IPS DF 19.7 (cell line): ENCODE measurements at places on chromosomes 5 and 9.

- no peak for DNase-seq
These were observed 3.4 kb upstream of the CCNO start for GRCh38 chr5:55236800-55237199.

GRCh38 chr5:172383191-172383802 is 71.0 kb downstream of the SH3PXD2B start:
- DNase-seq: no peak

DNA sequence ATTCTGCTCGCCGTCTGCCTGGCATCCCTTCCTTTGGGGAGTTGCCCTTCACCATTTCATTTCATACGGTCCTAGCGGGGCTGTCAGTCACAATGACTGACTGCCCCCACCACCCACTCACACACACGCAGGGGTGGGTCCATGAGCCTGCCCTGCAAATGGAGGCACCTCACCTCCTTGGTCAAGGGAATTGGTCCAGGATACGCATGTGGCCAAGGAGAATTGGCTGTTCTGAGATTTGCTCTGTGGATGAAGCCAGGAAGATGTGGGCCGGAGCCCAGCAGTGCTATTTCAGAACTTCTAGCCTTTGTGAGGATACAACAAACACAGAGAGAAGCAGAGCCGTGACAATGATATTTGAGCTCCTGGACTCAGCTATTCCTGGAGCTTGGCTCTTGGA is 17.0 kb downstream of the C1QTNF2 start:
- no peak for DNase-seq

GRCh38 chr9:37929441-37929895 is 25.5 kb upstream of the SLC25A51 start:
- no peak for DNase-seq

DNA sequence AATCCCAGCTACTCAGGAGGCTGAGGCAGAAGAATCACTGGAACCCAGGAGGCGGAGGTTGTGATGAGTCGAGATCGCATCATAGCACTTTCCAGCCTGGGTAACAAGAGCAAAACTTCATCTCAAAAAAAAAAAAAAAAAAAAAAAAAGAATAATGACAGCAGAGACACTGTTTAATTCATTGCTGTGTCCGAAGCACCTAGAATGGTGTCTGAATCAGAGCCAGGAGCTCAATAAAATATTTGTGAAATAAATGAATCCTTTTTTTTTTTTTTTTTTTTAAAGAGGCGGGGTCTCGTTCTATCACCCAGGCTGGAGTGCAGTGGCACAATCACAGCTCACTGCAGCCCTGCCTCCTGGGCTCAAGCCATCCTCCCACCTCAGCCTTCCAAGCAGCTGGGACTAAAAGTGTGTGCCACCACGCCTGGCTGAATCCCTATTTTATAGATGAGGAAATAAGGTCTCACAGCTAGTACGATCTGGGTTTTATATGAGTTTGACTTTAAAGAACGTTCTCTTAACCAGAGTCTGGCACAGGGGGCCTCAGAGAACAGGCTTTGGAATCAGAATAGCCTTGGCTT is 47.8 kb downstream of the THOC3 start:
- no peak for DNase-seq

- no peak for DNase-seq
These were observed 237.8 kb downstream of the PAPPA start for GRCh38 chr9:116391306-116391900.

DNA sequence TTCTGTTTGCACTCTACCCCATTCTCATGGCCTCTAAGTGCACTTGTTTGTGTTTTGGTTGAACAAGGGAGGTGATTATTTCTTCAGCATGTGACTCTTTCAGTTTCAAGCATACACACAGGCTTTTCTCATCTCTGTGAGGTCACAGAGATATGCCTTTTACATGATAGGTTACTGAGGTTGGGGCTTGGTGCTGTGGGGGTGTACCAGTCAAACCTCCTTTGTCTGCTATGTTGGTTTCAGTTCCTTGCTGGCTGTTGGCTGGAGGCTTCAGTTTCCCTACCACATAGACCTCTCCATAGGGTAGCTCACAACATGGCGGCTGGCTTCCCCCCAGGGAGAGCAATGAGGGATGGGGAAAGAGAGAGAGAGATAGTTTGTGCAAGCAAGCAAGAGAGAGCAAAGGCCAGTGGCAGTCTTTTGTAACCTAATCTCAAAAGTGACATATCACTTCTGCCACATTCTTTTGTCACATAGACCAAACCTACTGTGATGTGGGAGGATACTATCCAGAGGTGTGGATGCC is 96.7 kb upstream of the SEMA6A start:
- no peak for DNase-seq

DNA sequence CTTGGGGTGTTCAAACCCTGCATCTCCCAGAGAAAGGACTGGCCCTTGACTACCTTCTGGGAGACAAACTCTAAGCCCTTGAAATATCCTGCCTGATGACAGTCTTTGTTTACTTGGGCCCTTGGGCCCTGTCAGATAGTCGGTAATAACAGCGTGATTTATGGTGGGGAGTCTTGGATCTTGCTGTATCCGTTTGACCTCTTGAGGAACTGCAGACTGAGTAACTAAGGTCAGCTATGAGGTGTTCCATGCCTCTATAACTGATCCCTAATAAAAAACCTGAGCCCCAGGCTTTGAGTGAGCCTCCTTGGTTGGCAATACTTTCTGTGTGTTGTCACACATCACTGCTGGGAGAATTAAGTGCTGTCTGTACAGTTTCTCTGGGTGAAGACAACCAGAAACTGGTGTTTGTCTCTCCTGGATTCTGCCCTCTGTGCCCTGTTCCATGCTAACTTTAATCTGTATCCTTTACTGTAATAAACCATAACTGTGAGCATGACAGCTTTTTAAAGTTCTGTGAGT is 56.2 kb upstream of the ANKRD33B start:
- no peak for DNase-seq

DNA sequence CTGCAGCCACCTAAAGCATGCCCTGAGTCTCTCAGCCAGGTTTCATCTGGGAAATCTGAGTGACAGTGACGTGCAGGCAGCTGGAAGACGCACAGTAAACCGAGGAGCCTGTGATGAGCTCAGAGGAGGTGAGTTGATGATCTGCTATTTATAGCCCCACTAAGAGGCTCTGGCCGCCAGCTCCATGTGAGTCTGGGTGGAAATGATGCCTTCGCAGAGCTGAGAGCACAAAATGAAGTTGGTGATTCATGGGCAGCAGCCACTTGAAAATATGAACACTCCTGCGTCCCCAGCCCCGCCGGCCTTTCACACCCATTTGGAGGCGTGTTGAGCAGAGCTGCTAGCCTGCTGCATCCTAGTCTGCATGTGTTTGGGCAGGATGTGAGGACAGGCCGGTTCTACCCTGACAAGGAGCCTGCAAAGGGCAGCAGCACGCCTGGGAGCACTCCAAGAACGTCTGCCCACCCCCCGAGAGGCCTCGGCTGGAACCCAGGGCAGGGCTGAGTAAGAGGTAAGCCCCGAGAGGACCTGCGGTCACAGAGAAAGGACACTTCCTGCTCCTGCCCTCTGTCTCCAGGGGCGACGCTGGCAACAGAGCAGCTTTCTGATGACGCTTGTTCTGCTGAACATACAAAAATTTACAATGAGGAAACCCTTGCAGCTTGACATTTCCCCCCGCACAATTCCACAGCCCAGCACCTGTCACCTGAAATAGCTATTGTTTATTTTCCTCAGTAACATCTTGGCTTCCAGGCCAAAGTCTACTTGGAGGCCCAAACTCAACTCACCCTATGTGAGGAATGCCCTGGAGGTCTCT is 25.1 kb upstream of the CDKN2AIPNL start:
- no peak for DNase-seq

- no peak for DNase-seq
These were observed 11.7 kb upstream of the IRF1 start for GRCh38 chr5:132501961-132502931.

- DNase-seq: no peak
These were observed 3.8 kb upstream of the FBXW11 start for GRCh38 chr5:172010278-172010677.

DNA sequence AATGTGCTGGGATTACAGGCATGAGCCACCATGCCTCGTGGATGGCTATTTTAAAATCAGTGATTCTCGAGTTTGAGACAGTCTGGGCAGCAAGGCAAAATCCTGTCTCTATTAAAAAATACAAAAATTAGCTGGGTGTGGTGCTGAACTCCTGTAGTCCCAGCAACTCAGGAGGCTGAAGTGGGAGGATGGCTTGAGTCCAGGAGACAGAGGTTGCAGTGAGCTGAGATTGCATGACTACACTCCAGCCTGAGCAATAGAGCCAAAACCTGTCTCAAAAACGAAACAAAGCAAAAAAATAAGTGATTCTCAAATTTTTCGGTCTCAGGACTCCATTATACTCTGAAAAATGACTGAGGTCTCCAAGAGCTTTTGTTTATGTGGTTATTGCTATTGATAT is 47.9 kb upstream of the HSPA9 start:
- DNase-seq: no peak

DNA sequence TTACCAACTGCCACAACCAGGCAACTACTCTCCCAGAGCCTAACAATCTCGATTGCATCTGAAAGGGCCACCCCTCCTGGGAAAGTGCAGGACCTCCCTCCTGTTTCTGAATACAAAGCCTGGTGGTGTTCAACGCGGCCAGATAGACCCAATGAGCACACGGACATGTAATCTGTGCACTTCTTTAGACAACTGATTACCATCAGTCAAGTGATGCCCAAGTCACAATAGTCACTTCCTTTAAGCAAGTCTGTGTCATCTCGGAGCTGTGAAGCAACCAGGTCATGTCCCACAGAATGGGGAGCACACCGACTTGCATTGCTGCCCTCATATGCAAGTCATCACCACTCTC is 739 bp downstream of the C9orf72 start:
- no peak for DNase-seq

DNA sequence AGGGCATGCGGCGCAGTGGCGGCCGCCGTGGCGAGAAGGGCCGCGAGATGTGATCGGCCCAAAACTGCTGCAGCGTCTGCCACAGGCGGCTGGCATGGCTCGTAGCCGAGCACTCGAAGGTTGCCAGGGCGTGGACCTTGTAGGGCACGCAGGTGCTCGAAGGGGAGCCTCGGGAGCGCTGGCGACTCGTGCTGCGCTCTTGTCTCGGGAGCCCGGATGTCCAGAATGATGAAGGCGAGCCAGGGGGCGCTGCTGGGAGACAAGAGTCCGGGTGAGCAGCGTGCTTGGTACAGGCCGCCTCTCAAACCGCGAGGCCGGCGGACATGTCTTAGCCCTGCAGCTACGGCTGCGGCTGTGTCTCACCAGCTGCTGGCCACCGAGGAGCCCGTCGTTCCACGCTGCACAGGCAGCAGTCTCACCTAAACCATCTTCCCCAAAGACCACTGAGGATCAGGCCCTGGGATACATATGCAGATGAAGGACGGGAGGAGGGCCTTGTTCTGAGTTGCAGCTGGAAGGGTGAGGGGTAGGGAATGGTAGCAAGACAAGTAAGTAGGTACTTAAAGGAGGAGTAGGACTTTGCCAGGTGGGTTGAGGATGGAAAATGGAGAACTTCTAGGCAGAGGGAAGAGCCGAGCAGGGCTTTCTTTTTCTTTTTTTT is 1.7 kb downstream of the CBY3 start:
- peak; percentile 63 for DNase-seq

DNA sequence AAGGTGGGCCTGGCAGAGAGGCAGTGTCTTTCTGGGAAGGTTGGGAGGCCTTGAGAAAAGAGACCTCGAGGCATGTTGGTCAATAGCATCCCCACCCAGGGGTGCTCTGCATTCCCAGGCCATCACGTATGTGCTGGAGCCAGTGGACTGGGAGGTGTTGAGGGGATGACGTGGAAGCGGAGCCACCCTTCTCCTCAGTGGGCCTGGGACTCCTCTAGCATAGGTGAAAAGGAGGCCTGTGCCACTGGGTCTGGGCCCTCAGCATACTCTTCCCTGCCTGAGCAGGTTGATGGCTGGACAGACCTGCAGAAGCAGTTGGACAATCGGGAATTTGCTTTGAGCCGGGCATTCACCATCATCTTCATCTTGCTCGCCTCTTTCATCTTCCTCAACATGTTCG is 25.5 kb downstream of the PITX1 start:
- DNase-seq: no peak

GRCh38 chr5:100803397-100803796 is 99.7 kb downstream of the ST8SIA4 start:
- DNase-seq: no peak

- no peak for DNase-seq
These were observed 74.1 kb upstream of the GHR start for GRCh38 chr5:42349163-42349562.

DNA sequence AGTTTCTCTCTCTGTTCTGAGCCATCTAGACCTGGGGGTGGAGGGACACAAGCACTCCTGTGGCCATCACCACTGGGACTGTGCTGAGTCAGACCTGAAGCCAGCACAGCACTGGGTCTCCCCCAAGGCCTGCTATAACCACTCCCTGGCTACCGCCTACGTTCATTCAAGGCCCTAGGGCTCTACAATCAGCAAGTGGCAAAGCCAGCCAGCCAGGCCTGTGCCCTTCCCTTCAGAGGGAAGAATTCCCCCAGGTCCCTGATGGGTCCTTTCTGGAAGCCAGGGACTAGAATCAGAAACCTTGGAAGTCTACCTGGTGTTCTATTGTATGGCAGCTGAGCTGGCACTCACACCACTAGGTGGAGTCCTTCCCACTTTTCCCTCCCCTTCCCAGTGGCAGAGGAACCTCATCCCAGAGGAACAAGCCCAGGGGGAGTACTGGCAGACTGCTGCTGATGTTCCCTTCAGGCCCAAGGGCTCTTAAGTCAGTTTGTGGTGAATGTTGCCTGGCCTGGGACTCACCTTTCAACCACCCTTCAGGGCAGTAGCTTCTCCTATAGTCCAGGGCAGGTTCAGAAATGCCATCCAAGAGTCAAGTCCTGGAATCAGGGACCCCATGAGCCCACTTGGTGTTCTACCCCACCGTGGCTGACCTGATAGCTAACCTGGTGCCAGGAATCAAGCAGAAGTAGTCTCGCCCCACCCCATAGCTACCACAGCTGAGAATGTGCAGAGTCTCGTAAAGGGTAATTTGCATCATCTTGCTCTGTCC is 20.0 kb downstream of the JMY start:
- peak; percentile 69 for DNase-seq

DNA sequence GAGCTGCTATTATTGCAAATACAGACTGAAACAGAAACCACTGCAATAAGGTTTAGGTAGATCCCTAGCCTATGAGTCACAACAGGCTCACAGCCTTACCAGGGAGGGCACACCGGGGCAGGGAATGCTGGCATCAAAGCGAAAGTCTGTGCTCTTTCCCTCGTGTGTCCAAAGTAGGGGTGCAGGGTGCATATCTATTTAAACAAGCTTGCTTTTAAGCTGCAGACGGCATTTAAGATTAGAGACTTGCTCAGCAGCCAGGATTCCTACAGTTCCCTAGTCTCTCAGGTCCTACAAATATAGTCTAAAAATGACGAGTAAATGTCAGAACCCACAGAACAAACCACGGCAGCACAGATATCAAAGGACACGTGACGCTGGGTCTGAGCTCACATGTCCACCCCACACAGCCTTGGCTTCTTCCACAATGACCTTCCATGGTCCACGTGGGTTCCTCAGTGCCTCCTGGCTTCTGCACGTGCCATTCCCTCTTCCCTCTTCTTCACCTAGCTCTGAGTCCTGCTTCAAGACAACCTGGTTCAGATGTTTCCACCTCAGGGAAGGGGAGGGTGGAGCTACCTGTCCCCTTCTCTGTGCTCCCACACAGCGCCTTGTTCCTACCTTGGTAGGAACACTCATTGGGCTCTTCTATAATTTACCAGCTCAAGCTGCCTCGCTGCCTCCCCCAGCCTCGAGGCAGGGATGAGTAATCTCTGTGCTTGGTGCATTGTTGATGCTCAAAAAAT is 193.2 kb downstream of the MAPKAP1 start:
- DNase-seq: no peak
